ENCODE measurements at places on chromosomes 13 and 19.
A peak's percentile ranks its signal among the peaks of the same experiment; 100 is the strongest.

- DNase-seq = no peak
These were observed 12.3 kb downstream of the PLD3 start for GRCh38 chr19:40360708-40361241.

DNA sequence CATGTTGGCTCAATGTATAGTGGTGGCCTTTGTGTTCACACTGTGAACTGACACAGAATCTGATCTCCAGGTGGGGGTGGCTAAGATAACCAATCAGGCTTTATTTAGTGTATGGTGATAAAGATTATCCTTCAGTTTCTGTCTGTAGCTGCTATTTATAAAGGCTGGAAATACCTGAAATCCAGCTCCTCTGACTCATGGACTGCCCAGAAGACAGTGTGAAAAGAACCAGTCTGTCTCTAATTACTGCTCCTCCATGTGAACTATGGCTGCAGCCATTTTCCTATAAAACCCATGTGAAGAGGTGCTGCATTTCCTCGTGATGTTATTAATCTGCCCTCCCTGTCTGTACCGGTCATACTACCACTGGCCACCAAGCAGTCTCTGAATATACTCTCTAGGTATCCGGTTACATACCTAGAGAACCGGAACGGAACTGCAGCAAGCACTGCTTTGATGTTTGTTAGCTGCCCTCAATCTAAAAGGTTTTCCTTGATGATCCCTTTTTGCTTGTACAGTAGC is 238.0 kb downstream of the LHFPL6 start:
- no peak for DNase-seq

DNA sequence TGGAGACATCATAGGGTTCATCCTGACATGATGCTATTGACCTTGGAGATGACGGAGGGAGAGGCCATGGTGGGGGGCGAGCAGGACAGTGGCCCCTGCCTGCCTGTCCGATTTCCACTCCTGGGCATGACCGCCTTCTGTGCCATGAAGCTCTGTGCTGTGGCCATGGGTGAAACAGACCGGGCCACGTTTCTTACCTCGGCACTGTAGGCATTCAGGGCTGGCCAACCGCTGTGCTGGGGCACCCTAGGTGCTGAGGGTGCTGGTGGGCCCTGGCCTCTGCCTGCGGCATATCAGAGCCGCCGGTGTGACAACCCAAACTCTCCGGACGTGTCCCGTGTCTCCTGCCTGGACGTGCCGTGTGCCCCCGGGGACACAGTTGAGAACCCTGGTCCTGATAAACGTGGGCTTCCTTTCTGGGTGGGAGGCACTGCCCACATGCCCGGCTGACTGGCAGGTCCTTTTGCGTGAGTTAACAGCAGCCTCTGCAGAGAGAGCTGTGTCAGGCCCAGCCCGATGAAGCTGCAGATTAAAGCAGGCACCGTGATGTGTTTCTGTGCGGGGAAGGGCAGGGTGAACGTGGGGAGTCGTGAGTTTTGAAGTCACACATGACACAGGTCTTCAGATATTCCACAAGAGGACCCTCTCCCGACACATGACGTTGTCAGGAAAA is 46.5 kb downstream of the TMEM255B start:
- DNase-seq = peak; percentile 7

DNA sequence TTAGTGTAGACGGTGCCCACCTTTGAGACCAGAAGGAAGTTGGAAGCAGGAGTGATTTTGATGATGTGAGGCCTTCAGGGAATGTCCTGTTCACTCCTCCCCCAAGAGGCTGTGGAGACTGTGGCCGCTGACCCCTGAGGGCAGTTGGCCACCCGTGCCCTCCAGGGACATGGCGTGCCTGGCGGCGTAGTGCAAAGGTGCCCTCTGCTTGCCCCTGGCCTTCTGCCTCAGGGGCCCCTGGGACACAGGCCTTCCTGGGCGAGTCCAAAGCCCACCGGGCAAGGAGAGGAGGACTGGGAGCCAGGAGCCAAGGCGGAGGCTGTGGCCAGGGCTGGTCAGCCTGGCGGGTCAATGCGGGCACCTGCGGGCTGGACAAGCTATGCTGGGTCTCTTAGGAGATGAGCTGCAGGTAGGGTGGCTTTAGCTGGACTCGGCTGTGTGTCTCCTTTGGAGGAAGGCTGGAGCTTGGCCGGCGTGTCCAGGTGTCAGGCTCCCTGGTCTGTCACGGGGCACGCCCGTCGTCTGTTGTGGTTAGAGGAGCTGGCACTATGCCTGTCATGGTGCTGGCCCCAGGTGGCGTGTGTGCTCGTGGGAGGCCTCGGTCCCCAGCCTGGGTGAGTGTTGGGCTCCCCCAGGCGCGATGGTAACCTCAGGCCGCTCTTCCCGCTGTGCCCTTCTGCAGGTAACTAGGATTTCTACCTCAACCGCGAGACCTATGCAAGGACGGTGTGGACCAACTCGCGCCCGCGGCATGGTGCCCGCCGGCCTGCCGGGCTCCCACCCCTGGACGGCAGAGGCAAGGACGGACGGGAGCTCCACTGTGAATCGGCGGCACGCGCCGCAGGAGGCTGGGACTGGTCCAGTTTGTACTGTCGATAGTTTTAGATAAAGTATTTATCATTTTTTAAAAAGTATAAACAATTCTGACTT is 6.8 kb downstream of the PLEKHJ1 start:
- DNase-seq = no peak
